A172 (cell line): ENCODE measurements at places on chromosomes 16 and 17. TPM values are rescaled to one million over a fixed set of nuclear protein-coding genes. Genes with fewer than 3 reads are reported as not detected.

Gene CD7
- not detected in 2 replicates for total RNA-seq

Gene CCL16
- not detected in 2 replicates for total RNA-seq

Gene CCL15
- total RNA-seq = not detected in 2 replicates

Gene KCNG4
- total RNA-seq = 0.02 TPM in 1 of 2 replicates, not detected in the other

Gene PSMD11
- 214 and 304 TPM in 2 replicates for total RNA-seq

Gene CNTNAP1
- 19.2 and 20.8 TPM in 2 replicates for total RNA-seq

Gene SPATA22
- total RNA-seq = not detected in 2 replicates

Gene GPR179
- total RNA-seq = 0.46 TPM in 1 of 2 replicates, not detected in the other

Gene SDR42E1
- total RNA-seq = 0.03 and 0.14 TPM in 2 replicates

Gene SPATA32
- not detected in 2 replicates for total RNA-seq

Gene OR4D2
- not detected in 2 replicates for total RNA-seq

Gene ABCC12
- not detected in 2 replicates for total RNA-seq

Gene KCNJ16
- 0.22 TPM in 1 of 2 replicates, not detected in the other for total RNA-seq

Gene DDX5
- 338 and 562 TPM in 2 replicates for total RNA-seq

Gene DPEP3
- total RNA-seq = not detected in 2 replicates

Gene HCRT
- not detected in 2 replicates for total RNA-seq

Gene TMED6
- not detected in 2 replicates for total RNA-seq

Gene PPP1R27
- not detected in 2 replicates for total RNA-seq

Gene OSGIN1
- total RNA-seq = 6.2 and 10.6 TPM in 2 replicates

Gene ACSM2A
- not detected in 2 replicates for total RNA-seq

Gene EMC8
- 65.9 and 68.5 TPM in 2 replicates for total RNA-seq
